B cell (primary cell): ENCODE measurements at places on chromosomes 6 and 20.

DNA sequence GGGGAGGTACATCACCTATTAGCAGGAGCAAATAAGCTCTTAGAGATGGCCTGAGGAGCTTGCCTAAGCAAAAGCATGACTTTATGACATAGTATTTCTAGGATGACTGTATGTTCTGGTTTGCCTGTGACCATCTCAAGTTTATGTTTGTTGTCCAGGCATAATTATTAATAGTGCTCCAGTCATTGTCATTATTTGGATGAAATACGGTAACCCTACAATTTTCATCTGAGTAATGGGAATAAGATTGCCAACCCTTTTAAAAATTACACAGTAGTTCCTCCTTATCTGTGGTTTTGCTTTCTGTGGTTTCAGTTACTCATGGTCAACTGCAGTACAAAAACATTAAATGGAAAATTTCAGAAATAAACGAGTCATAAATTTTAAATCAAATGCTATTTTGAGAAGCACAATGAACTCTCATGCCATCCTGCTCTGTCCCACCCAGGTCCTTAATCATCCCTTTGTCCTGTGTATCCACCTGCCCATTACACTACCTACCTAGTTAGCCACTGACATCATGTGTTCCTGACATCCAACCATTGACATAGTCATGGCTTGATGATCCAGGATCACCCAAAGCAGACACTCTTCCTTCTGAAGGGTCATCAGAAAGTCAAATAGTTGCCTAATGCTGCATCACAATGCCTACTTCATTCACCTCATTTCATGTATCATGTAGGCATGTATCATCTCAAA lies 27.0 kb upstream of the TFB1M start:
- no peak for DNase-seq

DNA sequence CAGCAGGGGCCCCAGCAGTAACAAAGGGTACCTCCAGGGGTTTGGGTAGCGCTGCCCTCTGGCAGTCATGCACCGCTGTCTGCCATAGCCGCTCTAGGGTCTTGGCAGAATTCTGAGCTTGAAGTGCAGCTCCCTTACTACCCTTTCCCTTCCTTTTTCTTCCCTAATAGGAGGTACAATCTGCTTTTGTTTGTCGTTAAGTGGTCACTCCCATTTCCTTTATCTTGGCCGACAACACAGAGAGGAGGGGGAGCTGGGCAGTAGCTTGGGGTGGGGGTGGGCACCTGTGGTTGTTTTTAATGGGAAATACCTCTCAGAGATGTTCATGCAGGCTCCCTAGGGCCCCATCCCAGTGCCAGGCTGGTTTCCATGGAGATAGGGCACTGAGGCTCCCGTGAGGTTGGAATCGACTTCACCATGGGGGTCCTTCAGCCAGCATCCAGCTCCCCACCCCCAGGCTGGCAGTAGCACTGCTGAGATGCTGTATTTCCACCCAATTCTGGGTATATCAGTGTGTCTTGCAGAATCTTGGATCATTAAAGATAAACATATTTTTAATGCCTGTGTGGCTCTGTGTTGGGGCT lies 18.6 kb downstream of the CCDC167 start:
- DNase-seq = no peak

DNA sequence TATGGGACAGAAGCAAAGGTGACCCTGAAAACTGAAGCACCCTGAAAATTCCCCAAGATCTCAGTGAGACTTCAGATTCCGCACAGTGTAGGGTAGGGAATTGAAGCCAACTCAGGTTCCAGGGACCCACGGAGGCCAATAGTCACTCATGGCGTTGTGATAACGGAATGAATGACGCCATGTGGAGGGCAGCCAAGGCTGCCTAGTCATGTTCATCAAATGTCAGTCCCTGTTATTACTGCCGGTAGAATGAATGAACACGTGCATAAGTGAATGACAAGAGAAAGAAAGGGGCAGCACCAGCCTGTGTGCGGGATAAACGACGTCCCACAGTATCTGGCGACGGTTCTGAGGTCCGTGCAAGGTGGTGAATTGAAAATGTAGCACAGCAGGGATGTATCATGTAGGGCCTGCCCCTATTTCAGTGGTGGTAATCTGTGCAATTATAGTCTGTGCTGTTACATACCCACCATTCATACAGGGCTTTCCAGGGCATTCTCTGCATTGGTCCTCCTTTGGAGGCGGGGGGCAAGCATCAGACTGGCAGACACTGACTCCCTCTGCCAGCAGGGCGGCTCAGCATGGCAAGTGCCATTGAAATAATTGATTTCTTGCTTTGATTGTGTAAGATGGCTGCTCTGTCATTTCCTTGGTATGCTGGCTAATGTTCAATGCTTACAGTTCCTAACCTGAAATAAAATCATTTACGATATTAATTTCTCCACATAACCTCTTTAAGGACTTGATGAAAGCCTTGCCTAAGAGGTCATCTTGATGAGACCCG lies 386.9 kb downstream of the CDH4 start:
- DNase-seq = no peak

DNA sequence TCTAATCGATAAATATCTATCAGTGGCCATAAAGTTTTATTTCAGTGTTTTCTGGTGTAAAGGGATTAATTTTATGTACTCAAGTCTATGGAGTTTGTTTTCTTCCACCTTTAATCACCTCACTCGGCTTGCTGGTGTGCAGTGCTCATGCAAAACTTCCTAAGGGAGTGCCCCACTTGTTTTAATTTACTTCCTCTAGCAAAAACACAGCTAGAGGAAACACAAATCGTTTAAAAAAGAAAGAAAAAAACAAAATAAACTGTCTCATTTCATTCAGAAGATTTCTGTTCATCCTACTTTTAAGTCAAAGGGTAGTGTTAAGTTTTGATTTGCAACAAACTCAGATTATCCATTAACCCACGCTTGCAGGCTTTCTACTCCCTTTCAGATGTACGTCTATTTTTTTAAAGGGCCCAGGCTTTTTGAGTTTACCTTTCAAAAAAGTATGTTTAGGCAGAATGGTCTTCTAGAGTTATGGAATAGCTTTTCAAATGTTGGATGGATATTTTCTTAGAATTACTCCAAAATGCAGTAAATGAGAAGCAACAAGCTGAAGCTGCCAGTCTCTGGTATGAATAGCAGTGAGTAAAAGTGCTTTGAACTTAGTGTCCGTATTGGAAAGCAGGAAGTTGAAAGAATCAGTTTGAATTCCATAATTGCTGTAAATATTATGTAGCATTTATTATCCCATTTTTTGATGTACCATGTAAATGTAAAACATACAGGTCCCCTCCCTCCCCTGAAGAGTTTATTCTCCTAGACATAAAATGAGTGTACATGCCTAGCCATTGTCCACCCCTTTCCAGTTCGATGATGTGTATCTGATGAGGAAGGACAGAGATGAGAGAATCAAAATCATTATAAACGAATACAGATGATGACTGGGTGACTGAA lies 113.3 kb downstream of the SLC16A10 start:
- DNase-seq = peak; percentile 14

GRCh38 chr6:23137611-23138010 lies 568.2 kb downstream of the HDGFL1 start:
- DNase-seq = no peak

- no peak for DNase-seq
These were observed 9.0 kb upstream of the CCN6 start for GRCh38 chr6:112044856-112045255.

- no peak for DNase-seq
These were observed 19.3 kb downstream of the FGD2 start for GRCh38 chr6:37024656-37025337.

GRCh38 chr6:50986319-50986718 lies 167.6 kb downstream of the TFAP2B start:
- no peak for DNase-seq

DNA sequence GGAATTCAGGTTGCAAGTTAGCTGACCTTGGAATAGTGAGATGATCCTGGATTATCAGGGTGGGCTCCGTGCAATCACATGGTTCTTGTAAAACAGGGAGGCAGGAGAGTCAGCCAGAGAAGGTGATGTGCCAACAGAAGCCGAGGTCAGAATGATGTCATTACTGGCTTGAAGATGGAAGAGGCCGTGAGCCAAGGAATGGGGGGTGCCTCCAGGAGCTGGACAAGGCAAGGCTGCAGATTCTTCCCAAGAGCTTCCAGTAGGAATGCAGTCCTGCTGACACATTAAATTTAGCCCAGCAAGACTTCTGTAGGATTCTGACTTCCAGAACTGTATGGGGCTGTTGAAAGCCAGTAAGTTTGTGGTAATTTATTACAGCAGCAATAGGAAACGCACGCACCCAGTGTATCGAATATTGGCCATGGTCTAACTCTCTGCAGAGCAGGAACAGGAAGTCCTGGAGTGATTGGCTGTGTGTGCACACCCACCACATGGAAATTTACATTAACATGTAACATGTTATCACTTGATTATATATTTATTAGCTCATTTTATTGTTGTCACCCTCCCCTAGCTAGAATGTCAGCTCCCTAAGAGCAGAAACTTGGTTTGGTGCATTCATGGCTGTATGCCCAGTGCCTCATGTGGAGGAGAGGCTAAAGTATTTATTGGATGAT lies 19.1 kb downstream of the SLC24A3 start:
- no peak for DNase-seq

- DNase-seq = no peak
These were observed 42.4 kb downstream of the POPDC3 start for GRCh38 chr6:105137388-105137787.

GRCh38 chr6:135525594-135525993 lies 28.1 kb upstream of the AHI1 start:
- DNase-seq = no peak

GRCh38 chr20:35190556-35190955 lies 18.7 kb downstream of the PROCR start:
- DNase-seq = no peak

GRCh38 chr20:4635781-4636180 lies 85.9 kb upstream of the PRND start:
- DNase-seq = no peak

DNA sequence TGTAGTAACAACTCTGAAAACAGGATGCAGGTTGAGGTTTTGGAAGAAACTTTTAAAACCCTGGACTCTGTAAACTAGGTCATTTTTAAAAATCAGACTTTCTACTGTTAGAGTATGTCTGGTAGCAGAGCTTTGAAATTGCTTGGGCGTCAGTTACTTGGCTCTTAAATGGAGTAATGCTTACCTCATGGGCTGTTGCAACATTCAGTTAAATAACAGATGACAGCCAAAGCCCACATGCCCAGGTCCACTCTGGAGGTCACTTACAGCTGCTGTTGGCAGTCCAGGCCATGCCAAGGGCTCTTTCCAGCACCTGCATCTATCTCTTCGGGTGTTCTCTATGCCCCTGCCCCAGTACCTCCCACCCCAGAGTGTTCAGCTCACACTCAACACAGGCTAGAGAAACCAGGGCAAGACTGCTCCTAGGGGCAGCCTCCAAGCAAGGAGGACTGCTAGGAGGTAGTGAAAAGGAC lies 96.4 kb downstream of the BANF2 start:
- DNase-seq = no peak

- no peak for DNase-seq
These were observed 601.6 kb downstream of the COL12A1 start for GRCh38 chr6:74604279-74604678.

GRCh38 chr6:148445620-148446019 lies 103.0 kb downstream of the SASH1 start:
- no peak for DNase-seq

- DNase-seq = no peak
These were observed 10.5 kb downstream of the RAE1 start for GRCh38 chr20:57361517-57361916.

GRCh38 chr6:76230711-76231110 lies 158.2 kb upstream of the IMPG1 start:
- no peak for DNase-seq

DNA sequence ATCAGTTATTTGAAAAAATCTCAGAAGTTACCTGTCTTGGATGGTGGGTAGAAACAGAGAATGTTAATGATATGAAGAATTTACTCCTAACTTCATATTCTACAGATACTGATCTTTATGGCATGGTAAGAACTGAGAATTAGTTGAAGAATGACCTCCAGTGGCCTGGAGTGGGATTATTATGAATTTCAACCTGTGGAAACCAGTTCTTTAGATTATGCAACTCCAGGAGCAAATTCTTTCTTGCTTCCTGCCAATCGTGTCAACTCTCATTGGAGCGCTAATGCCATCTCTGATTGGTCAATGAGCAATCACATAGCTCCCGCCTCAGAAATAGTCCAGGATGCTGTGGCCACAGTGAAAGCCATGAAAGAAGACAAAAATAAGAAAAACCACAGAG lies 40.6 kb downstream of the LYRM2 start:
- DNase-seq = no peak

- no peak for DNase-seq
These were observed 304.9 kb upstream of the PRDM1 start for GRCh38 chr6:105781248-105781647.

GRCh38 chr6:47701363-47701762 lies 3.0 kb downstream of the ADGRF4 start:
- no peak for DNase-seq
